ENCODE measurements at places on chromosomes 13 and 19.

GRCh38 chr13:77919246-77919920, 752 bp upstream of the EDNRB start:
- no peak for DNase-seq

GRCh38 chr19:19549804-19550464, 11.9 kb downstream of the CILP2 start:
- DNase-seq: no peak

GRCh38 chr13:22114630-22115311, 443.9 kb downstream of the FGF9 start:
- DNase-seq: no peak

DNA sequence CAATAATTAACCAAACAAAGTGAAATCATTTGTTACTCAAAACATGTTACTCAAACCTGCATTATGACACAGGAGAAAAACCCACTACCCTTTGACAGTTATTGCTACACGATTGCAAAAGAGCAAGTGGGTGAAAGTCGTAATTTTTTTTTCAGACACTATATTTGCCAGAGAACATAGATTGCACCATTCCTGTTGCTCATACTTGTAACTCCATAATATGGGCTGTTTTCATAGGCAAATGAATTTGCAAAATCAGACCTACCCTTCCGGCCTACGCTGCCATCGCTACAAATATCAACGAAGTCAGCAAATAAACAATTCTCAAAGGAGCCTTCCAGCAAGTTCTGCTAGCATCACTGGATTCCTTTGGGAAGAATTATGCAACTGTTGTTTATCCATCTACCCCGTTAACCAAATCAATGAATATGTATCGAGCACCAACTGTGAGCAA, 396.5 kb downstream of the IRS2 start:
- no peak for DNase-seq

- DNase-seq: no peak
These were observed 5.5 kb downstream of the ZBTB7A start for GRCh38 chr19:4061178-4061682.

DNA sequence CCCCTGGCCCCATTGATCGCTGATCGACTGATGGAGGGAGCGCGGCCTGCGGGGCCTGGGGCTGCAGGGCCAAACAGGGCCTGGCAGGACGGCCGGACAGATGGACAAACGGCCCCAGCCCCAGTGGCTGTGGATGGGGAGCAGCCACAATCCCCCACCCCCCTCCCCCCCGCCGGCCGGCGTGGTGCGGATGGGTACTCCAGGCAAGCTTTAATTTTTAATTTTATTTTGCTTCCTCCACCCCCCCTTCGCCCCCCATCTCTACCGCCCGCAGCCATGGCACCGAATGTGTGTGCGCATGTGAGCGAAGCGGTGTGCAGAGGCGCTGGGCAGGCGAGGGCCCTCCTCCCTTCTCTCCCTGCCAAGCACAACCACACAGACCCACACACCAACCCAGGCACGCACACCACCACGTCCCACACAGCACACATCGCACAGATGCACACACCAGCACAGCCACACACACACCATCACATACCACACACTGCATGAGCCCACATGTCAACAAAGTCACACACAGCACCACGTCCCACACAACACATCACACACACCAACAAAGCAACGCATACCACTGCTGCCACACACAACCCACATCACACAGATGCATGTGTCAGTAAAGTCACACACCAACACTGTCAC, 12.4 kb downstream of the ERFL start:
- no peak for DNase-seq

DNA sequence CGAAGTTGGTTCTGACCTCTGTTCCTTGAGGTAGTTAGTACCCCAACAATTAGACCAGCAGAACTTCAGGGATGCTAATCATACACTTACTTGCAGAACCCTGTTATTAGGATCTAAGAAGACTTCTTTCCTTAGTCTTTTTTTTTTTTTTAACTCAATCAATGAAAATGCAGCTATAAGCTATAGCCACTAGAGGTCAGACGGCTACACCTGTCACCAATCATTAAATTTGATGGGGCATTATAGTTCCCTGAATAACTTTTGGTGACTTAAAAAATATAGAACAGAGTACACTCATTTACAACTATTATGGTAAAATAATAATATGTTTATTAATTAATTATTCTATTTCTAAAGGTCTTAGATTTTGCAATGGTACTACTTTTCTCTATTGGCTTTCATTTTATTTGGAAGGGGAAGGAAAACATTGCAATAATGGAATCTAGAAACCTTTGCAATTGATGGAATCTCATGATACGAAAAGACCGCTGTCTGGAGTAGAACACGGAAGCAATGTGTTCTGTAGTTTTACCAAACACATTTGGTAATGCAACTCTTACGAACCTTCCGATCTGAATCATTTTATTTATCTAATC, 483.2 kb downstream of the DIAPH3 start:
- no peak for DNase-seq

- no peak for DNase-seq
These were observed 20.8 kb downstream of the PLEKHJ1 start for GRCh38 chr19:2215281-2215751.

GRCh38 chr19:21626924-21627697, 121.7 kb downstream of the ZNF429 start:
- no peak for DNase-seq

GRCh38 chr13:78054157-78054556, 135.5 kb upstream of the EDNRB start:
- peak; percentile 22 for DNase-seq

DNA sequence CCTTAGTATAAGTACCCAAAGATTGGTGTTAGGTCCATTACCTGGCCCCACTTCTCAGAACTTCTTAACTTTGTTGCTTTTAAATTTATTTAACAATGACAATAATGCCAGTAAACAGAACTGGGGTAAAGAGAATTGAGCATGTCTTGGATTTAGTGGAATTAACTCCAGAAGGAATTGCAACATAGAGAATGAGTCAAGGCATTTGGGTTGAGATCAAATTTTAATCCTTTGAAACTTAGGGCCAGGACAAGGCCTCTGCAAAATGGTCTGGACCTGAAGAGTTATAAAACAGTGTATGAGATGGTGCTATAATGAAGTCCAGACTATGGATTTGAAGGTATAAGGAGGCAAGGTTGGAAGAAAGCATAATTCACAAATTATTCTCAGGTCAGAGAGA, 1030.4 kb downstream of the SLITRK5 start:
- DNase-seq: no peak

- DNase-seq: no peak
These were observed 12.2 kb downstream of the PRKCSH start for GRCh38 chr19:11447347-11448262.

DNA sequence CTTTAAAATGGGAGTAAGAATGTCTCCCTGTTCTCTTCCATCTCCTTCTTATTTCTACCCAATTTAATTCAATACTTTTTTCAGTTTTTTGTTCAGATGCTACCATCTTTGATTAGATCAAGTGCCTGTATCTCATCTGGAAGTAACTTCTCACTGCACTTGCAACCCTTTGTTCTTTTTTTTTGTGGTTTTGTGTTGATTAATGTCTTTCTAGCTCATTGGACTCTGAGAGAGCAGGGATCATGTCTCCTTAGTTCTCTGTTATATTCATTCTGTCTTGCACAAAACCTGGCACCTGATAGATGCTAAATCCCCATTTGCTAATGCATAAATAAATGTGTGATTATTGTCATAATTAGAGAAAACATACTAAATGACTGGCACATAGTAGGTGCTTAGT, 834 bp upstream of the ITGBL1 start:
- peak; percentile 7 for DNase-seq

DNA sequence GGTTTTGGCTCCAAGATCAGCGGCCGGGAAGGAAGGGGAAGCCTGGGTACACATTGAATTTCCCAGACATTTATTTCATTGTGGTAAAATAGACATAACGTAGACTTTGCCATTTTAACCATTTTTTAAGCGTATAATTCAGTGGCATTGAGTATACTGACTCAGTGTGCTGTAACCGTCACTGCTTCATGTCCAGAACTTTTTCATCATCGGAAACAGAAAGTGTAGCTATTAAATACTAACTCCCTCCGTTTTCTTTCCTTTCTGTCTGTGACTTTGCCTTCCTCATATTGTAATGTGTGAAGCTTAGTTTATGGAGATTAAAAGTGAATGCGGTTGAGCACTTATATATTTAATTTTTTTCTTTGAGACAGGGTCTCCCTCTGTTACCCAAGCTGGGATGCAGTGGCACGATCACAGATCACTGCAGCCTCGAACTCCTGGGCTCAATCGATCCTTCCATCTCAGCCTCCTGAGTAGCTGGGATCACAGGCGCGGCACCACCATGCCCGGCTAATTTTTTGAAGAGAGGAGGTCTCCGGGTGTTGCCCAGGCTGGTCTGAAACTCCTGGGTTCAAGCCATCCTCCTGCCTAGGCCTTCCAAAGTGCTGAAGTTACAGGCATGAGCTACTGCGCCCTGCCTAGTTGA, 1.4 kb downstream of the HNRNPM start:
- DNase-seq: no peak

GRCh38 chr19:10500247-10500592, 2.9 kb downstream of the KEAP1 start:
- DNase-seq: no peak

DNA sequence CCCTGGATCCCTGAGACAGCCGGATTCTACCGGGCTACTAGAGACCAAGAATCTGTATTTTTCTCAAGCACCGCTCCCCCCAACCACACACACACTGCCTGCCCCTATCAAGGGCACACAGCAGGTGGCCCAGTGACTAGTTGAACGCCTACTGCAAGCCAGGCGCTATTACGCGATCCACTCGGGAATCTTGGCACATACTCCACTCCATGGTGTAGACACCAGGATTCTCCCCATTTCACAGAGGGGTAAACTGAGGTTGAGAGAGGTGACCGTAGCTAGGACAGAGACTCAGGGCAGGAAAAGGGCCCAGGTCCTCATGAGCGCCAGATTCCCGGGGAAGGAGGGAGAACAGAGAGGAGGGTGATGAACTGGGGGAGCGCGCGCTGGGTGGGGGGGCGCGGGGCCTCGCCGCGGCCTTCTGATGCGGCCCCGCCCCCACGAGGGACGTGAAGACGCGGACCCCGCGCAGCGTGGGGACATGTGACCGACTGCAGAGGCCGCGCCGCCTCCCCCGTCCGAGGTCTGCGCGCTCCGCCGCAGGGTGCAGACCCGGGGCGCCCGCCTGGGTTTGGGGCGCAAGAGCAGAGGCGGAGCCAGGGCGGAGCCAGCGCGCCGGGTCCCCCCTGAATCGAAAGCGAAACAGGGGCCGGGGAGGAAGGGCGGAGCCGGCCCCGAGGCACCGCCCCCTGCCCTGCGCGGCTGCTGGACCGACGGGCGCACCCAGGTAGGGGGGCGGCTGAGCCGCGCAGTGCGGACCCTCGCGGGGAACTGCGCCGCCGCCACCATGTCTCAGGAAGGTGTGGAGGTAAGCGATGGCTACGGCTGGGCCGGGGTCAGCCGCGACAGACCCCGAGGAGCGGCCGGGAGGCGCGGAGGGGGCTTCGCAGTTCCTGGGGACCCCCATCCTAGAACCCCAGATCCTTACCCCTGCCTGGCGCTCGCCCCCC, at the start of gene SHFL:
Gene SHFL, plus strand, starts transcription at position 677 of the 950 bp plus-strand sequence. Its CDS starts 111 bp downstream, at position 788.
- DNase-seq: peak; percentile 55

DNA sequence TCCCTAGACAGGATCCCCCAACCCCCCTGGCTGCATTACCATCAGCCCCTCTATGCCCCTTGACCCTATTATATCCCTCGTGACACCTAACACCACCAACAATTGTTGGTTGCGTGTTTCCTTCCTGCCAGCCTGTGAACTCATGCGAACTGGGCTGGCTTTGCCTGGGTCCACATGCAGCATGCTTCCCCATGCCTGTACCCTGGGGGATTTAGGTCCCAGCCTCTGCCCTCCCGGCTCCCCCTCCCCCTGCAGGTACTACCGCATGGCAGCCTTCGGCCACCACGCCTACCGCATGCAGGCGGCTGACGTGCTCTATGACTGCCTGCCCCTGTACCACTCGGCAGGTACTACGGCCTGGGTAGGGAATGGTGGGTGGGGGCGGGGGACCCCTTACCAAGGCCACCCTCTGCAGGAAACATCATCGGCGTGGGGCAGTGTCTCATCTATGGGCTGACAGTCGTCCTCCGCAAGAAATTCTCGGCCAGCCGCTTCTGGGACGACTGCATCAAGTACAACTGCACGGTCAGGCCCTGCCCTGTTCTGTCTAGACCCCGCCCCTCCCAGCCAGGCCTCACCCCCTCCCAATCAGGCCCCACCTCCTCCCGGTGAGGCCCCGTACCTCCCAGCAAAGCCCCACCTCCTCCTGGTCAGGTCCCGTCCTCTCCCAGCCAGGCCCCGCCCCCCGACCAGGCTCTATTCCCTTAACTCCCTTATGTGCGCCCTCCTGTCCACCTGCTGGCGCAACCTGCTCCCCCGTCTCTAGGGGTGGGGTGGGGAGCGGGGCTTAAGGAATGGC, 18.5 kb downstream of the SLC27A1 start:
- peak; percentile 24 for DNase-seq

DNA sequence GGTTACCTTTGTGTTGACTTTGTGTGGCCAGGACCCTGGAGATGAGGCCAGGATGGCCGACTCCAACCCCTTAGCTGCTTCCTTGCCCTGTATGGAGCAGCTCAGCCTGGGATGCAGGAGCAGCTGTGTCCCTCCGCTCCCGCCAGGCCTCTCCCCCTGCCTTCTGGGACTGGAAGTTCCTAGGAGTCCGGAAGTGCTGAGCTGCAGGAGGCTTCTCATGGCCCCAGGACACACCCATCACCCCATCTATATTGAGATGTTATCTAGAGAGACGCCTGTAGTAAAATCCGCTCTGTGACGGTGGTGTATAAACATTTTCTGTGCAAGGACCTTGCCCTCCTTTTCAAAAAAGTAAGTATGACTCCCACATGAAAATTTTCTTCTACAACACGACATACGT, 27.0 kb downstream of the WTIP start:
- DNase-seq: no peak

- DNase-seq: no peak
These were observed 12.7 kb upstream of the LILRA2 start for GRCh38 chr19:54560881-54561385.

DNA sequence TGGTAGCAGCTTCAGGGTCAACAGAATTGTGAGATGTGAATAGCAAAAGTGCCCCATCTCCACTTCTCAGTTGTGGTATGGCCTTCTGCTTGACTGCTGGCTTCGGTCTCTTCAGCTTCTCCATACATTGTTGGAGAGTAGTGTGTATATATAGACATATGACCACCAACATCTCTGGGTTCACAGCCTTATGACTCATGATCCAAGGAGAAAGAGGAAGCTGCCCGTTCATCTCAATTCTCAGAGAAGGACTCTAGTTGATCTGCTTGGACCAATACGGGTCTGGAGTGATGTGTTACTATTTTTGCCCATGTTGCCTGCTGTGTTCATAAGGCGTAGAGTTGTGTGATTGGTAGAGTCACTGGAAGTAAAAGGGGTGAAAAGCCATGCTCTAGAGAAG, 3.6 kb upstream of the COMMD6 start:
- no peak for DNase-seq

GRCh38 chr13:30332456-30333143, 25.2 kb upstream of the KATNAL1 start:
- DNase-seq: no peak

- no peak for DNase-seq
These were observed 6.0 kb downstream of the REEP6 start for GRCh38 chr19:1496714-1497577.

DNA sequence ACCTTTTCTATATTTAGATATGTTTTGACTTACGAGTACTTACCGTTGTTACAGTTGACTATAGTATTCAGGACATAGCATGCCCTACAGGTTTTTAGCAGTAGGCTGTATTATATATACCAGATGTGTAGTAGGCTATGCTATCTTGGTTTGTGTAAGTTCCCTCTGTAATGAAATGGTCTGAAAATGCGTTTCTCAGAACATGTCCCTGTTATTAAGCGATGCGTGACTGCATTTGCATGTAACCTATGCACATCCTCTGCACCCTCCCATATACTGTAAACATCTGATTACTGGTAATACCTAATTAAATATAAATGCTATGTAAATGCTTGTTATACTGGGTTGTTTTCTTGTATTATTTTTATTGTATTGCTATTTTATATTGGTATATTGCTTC, 6.6 kb downstream of the ZNF766 start:
- no peak for DNase-seq
